ENCODE measurements at places on chromosomes 5 and 9.
A peak's percentile ranks its signal among the peaks of the same experiment; 100 is the strongest.

DNA sequence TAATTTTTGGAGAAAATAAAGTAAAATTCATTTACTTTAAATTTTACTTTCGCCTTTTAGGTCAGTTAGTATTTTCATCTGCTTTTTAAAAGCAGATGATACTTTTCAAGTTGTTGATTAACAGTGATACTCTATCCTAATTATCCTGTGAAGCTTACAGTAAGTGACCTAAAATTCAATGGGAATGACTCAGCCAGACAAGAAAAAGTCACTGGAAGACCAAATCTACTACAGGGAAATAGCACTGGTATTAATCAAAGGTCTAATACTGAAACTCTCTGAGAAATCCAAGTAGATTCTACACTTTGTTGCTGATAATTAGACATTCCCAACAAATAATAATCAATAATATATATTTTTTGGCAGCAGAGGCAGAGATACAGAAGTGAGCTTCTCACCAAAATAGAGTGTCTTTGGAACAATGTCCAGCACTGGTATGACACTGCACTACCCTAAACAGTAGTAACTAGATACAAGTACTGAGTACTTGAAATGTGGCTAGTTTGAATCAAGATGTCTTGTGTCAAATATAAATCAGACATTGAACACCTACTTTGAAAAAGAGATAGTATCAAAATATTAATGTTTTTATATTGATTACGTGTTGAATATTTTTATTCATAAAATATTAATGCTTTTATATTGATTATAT is 22.8 kb upstream of the ELL2 start:
- no peak for DNase-seq

GRCh38 chr5:14068136-14068535 is 75.0 kb upstream of the TRIO start:
- DNase-seq = no peak

DNA sequence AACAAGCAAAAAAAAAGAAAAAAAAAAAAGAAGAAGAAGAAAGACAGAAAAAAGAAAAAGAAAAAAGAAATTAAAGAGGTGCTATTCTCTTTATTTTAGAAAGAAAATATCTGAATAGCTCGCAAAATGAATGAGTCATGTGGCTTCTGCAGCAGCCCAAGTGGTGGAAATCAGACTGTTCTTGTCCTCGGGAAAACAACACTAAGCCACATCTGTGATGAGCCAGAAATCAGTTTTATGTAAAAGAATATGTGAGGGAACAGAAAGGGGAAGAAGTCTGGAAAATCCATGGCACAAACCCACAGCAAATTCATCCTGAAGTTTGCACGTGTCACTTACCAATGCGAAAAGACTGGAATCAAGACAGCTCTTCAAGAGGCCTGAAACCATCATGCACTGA is 118.7 kb upstream of the GAS1 start:
- no peak for DNase-seq

DNA sequence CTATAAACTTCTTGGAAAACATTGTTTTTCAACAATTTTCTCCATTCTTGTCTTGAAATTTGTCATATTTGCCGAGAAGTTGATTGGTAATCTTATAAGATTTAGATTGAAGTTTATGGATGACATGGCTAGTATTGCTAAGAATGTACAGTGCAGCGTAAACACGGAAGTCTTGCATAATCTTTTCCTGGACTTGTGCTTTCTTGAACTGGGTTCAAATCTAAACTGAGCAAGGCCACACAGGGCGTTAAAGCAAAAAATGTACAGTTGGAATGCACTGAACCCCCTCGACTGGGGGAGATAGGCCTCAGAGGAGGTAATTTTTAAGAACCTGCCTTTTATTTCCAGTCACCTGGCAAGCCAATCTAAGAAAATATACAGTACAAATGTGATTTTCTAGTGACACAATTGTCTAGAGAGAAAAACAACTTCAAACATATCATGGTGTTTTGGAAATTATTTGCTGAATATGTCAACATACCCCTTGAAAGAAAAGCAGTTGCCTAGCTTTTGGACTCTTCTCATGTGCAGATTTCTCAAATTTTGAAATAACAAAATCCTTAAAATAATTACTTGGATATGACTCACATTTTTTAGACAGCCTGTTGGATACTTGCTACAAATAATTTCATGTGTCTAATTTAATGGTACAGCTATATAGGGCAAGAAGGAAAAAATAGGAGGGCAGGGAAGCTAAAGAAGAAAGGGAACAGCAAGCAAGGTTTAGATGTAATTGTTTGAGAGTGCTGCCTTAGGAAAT is 18.5 kb upstream of the GAS1 start:
- no peak for DNase-seq

GRCh38 chr5:67272453-67273130 is 76.0 kb upstream of the CD180 start:
- DNase-seq = no peak

GRCh38 chr5:10265245-10266109 is 15.4 kb downstream of the CCT5 start:
- no peak for DNase-seq

DNA sequence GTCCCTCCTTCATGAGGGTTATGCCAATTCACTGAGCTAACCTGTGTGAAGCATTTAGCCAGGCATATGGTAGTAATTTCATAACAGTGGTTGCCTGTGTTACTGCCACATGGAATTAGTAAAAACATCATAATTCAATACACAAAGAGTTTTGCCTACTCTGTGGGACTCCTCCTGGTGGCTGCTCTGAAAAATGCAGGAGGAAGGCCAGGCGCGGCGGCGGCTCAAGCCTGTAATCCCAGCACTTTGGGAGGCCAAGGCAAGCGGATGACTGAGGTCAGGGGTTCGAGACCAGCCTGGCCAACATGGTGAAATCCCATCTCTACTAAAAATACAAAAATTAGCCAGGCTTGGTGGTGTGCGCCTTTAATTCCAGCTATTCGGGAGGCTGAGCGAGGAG is 547.3 kb downstream of the CDK5RAP2 start:
- DNase-seq = no peak

GRCh38 chr5:172188033-172188892 is at the start of gene STK10:
Gene STK10, minus strand, starts transcription at chr5:172188224. Its CDS starts 182 bp downstream, at chr5:172188042.
- peak; percentile 86 for DNase-seq

DNA sequence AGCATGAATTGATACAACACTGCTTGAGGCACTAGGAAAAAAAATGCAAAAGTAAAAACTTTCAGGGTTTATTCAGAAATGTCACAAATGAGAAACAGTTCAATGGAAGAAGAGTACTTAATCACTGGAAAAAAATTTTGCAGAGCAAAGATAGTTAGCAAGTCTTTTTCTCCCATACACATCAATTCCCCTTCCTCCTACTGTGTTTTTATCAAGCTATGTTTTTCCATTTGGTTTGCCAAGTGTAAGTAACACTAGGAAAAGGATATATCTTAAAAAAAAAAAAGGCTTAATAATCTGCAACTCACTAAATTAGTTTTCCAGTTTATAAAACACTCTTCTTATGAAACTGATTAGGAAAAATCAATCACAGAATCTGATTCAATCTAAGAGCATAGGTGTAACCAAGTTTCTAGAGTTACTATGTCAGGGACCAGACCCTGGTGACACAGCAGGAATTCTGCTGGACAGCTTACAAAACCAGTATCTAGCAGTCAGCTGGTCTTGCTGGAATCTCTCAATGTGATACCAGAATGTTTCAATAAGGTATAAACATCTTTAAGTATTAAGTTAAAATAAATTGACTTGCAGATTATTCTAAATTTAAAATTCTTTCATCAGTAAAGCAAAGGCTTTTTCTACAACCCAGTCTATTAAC is 34.7 kb downstream of the RNF145 start:
- DNase-seq = no peak

GRCh38 chr5:170313344-170313743 is 15.8 kb upstream of the LCP2 start:
- DNase-seq = no peak

GRCh38 chr5:53397141-53397757 is 83.2 kb upstream of the FST start:
- DNase-seq = no peak

- DNase-seq = no peak
These were observed 24.6 kb downstream of the TLE1 start for GRCh38 chr9:81664638-81665222.

- no peak for DNase-seq
These were observed 145.2 kb downstream of the MAST4 start for GRCh38 chr5:66741394-66741793.

DNA sequence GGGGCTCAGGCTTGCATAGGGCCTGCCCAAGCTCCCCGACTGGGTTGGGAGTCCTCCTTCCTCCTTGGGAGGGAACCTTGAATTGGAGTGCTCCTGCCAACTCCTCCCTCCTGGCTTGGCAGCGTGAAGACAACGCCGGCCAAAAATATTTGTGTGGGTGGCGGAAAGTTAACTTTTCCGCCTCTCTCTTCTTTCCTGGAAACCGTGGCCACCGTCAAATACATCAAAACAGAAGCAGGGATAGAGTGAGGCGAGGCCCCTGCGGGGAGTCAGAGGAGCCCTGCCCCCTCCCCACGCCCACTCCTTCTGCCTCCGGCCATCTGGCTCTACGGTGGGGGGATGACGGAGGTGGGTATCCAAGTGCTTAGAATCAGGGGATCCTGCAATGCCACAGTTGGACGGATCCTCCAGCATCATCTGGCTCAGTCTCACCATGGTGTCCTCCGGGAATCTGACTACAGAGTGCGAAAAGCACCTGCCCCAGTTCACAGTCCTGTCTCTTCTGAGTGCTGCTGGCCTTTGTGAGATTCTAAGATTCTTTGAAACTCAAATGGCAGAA is 25.2 kb upstream of the SYNPO start:
- DNase-seq = no peak

All from CD4-positive, alpha-beta T cell (primary cell).